ENCODE measurements at places on chromosomes 4 and X.

- DNase-seq: no peak
Measured at GRCh38 chrX:38103857-38104812, 97.8 kb downstream of the SYTL5 start.

- DNase-seq: no peak
Measured at GRCh38 chrX:133005042-133005441, 46.6 kb upstream of the HS6ST2 start.

DNA sequence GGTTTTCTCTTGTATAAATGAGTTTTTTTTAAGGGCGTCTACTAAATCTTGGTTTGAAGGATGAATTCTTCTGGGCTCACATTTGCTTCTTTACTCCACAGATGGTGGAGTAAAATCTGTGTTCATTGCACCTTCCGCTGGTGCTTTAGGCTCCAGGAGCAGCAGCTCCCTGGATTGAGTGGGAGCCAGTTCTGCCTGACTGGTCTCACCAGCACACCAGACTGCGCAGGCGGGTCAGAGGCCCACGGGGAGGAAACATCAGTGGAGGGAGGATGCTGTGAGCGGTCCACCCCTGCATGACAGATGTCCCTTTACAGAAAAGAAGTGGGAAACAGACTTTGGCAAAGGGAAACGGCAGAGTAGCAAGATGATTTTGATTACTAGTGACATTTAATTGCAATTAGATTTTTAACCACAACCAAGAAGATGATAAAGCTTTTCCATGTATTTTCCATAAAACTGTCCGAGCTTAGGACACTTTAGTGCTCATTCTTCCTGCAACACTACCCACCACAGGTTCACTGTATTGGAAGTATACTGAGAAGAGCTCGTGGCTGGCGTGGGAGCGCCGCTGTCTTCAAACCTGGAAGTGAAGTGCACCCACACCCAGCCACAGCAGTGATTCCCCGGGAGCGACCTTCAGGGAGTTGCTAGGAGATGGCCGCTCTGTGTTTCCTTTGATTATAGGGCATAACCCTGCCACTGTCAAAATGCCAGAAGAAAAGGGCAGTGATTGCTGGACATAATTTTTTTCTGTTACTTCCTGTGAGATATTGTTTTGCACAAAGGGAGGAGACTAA is 95.2 kb downstream of the SORBS2 start:
- no peak for DNase-seq

GRCh38 chrX:137052643-137053235 is 18.9 kb upstream of the GPR101 start:
- no peak for DNase-seq

- DNase-seq: no peak
Measured at GRCh38 chrX:154751669-154752271, 893 bp upstream of the GAB3 start.

GRCh38 chr4:156169011-156169410 is 215.3 kb upstream of the CTSO start:
- no peak for DNase-seq

DNA sequence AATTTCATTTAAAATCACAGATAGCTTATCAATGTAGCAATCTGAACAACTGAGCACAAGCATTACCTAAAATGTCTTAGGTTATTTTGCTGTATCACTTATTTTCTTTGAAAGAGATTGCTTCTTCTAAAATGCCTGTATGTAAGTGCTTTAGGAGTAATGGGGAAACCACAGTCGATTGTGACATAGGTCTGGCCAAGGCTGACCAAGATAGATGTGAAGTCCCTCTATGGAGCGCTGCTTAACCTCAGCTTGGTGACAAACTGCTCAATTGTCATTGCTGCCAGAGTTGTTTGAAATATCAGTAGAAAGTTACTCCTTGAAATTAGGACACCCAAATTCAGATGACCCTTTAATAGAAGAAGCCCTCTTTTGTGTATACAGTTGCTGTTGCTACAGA is 401.9 kb upstream of the NDST4 start:
- DNase-seq: no peak

DNA sequence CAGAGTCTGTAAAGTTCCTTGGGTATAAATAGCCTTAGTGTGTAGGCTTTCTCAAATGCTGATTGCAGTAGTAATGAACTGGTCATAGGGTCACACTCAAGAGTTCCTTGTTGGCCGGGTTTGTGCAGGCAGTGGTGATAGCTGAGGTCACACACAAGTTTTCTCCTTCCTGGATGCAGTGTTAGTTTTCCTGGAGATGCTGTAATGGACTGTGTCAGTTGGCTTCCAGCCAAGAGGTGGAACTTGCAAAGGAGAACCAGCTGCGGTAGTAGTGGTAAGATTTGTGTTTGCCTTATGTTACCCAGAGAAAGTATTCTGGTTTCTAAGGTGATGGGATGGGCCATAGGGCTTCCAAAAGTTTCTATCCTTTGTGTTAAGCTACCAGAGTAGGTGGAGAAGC is 409.8 kb upstream of the FRG1 start:
- DNase-seq: no peak

DNA sequence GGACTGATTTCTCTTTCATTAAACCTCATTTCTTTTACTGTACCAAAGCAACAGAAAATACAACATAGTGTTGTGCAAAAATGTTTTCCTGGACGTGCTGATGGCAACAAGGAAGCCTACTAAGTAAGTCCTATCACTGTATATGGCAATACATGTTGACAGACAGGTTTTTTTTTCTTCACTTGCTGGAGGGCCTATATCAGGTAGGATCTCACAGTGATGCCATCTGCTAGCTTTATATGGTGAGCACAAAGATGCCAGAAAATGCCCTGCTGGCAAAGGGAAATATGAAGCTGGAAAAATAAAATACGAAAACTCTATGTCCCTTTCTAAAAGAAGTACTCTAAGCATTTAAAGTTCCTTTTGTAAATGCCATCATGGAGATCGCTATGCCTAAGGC is 119.0 kb upstream of the PDLIM3 start:
- DNase-seq: no peak

DNA sequence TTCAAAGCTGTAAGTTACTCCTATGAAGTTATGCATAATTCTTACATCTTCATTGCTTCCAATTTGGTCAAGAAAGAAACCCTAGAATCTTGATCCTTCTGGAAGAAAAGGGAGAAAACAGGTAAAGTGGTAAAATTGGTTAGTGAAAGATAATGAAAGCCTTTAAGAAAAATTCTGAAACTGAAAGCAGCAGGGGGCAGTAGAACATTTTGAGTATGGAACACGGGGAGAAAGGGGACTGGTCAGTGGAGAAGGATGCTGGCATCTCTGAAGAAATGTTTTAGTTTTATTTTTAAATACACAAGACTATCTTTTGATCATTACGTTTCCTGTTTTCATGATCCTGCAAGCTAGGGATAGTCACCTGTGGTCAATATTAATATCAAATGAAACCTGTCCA is 54.3 kb downstream of the SLIT2 start:
- DNase-seq: no peak

- no peak for DNase-seq
Measured at GRCh38 chr4:105116616-105117319, 29.9 kb upstream of the TET2 start.

GRCh38 chr4:150593996-150594395 is 12.0 kb downstream of the MAB21L2 start:
- no peak for DNase-seq

Data from right atrium auricular region (tissue), 2 donors.